Kidney (tissue), 22 donors: ENCODE measurements at places on chromosomes 16 and 17.

- DNase-seq, result no peak
Observed at GRCh38 chr16:8736123-8736668, 61.2 kb downstream of the TMEM186 start.

GRCh38 chr16:85420501-85421337, 192.4 kb upstream of the GSE1 start:
- peak; percentile 75 for DNase-seq

DNA sequence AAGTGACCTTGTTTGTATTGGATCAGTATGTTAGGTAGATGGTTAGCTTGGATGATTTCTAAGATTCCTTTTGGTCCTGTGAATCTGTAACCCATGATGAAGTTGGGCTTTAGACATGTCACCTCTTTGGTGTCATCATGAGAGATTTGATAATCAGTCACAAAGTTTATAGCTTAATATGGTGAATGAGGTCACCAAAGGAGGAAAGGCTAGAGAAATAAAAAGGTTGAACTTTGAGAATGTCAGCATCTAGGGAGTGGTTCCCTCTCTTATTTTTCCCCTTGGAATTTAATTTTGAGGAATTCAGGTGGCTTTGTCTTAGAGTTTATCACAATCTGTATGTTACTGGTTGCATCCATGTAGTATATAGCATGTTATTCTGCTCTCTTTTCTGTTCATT, 45.3 kb downstream of the NLK start:
- no peak for DNase-seq

DNA sequence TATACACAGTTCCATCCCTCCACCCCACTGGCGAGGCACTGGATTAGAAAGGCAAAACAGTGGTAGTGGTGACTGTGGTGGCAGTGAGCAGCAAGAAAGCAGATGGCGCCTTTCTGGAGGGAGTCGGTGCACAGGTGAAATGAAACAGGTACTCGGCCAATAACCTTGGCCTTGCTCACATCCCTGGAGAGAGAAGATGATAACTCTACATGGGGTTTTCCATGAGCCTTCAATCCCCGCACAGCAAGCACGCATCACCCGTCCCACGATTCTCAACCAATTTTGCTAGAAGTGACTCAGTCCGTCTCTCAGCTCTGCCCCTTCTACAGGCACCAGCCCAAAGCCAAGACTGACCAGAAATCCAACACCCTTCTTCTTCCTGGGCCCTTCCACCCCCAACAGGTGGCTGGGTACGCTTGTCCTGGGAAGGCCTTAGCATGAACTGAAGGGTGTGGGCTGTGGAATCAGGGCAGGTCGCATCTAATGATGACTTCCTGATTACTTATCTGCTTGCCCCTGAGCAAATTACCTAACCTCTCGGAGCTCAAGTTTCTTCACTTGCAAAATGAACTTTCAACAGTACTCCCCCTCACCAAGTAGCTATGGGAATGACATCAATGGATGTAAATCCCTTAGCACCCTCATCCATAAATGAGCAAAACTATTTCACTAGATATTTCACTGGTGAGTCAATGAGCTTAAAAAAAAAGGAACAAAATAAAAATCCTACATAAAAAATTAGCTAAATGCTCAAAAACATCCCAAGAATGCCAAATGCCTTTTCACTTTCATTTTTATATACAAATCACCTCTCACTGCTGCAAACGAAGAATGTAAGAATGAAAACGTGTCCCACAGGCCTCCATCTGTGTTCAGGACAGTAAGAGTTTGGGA, 18.0 kb downstream of the XPO6 start:
- DNase-seq, result peak; percentile 18

GRCh38 chr16:9081843-9082242, 9.6 kb upstream of the HAPSTR1 start:
- DNase-seq, result no peak

DNA sequence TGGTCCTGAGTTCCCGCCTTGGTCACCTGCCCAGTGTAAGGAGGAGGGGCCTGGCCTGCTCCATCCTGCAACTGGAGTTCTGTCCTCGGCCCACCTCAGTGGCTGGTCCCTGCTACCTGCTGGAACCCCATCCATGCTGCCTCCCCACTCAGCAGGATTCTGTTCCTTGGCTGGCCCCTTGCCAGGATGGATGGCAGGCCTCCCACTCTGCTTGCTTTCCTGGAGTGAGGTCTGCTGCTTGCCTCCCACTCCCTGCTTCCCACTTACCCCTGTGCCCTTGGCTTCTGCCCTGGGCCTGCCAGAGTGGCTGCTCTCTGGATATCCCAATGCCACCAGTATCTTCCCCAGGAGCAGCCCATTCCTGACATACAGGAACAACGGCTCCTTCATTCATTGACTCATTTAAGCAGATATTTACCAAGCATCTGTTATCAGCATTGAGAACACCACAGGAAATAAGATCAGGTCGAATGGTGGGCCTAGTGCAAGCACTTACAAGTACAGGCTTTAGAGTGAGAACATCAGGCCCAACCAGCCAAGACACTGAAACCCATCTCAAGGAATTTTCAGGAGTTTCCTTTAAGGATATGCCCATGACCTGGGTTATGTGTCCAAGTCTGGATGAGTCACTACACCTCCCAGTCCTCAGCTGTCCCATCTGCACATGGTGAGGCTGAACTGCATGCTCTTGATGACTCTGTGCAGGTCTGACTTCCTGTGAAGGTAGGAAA, 17.0 kb upstream of the RPRML start:
- no peak for DNase-seq

GRCh38 chr16:55494994-55495421, 13.9 kb upstream of the LPCAT2 start:
- peak; percentile 58 for DNase-seq

DNA sequence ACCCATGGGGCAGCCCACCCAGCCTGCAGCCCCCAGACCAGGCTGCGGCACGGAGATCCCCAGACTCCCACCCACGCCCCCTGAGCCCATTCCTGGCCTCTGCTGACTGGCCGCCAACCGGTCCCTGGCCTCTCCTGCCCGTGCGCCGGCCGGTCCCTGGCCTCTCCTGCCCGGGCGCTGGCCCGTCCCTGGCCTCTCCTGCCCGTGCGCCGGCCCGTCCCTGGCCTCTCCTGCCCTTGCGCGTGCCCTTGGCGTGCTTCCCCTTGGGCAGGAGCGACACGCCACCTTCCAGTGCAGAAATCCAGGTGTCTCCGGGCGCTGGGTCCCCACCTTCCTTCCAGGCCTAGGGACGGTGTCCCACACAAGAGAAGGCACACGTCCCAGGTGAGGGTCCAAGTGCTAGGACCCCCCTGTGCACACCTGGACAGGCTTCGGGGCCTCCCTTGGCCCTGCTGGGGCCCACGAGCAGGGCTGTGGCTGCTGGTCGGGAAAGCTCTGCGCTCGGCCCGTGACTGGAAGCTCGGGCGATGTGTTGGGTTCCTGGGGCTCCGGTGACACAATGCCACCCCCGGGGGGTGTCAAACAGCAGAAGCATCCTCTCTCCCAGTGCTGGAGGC, 21.4 kb upstream of the CACNA1H start:
- DNase-seq, result no peak

- DNase-seq, result no peak
Observed at GRCh38 chr17:57544401-57544800, 200.7 kb downstream of the CCDC182 start.

- DNase-seq, result no peak
Observed at GRCh38 chr16:8053437-8053836, 536.9 kb downstream of the TMEM114 start.

GRCh38 chr17:36722903-36723263, 121.5 kb downstream of the MRM1 start:
- no peak for DNase-seq

DNA sequence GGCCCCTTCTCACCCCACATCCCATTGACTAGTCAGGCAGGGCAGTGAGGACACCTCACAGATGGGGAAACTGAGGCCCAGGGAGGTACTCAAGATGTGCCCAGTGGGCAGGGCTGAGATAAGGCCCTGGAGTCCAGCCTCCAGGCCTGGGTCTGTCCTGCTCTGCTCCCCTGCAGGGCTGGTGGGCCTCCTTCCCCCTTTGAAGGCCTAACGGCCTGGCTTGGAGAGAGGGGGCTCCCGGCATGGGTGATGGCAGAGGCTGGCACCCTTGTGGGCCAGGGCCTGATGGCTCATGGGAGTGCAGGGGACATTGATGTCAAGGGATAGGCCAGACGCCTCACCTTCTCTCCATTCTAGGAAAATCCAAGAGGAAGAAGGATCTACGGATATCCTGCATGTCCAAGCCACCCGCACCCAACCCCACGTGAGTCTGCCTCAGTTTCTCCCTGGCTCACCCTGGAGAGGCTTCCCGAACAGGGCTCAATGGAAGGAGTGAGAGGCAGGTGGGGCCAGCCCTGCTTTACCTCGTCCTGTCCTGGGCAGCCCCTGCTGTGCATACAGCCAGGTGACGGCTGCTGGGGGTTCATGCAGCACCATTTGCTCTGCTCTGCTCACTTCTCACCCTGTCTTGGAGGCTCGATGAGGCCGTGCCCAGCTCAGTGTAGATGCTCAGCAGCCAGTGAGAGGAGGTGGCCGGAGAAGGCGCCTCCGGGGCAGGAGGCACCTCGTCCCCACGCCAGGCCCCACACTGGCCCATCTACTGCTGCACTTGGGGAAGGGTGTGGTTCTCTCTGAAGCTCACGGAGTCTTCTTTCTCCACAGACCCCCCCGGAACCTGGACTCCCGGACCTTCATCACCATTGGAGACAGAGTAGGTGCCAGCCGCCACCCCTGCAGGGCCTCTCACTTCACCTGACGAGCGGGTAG, 13.8 kb downstream of the MAP2K3 start:
- no peak for DNase-seq

GRCh38 chr17:44820631-44821212, 9.4 kb downstream of the GJC1 start:
- no peak for DNase-seq

DNA sequence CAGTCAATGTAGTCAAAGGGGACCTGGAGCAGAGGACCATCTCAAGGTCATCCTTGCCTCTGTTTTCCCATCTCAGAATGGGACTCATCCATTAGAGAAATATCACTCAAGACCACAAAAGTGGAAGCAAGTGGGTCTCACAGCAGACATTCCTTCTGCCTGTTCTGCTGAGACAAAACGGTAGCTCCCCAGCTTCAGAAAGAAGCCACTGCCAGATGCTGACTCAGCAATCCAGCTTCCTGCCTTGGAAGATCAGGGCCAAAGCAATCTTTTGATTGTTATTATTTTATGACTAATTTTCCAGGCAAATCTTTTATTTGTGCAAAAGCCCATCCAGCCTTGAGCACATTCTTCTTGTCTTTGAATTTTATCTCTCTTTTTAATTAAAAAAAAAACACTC, 86.8 kb downstream of the CCT6B start:
- DNase-seq, result peak; percentile 37

GRCh38 chr17:58327363-58328194, 1.0 kb downstream of the TSPOAP1 start:
- no peak for DNase-seq

GRCh38 chr16:57303910-57304168, 19.4 kb upstream of the PLLP start:
- DNase-seq, result no peak

- no peak for DNase-seq
Observed at GRCh38 chr17:3772764-3773163, 28.2 kb downstream of the ITGAE start.

DNA sequence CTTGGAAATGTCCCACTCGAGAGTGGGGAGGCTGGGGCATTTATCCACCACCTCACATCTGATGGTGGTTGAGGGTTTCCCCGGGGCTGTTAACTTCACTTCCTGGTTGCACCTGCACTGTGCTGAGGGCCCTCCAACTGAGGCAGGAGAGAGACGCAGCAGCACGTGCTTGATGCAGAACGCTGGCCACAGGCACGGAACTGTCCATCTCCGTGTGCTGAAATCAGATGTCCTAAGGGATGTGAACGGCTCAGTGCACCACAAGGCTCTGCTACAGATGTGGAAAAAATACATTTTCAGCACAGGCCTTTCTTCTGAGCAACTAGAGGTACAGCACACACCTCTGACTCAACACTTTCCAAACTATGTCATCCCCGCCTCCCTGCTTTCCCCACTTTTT, 114.8 kb upstream of the C16orf82 start:
- peak; percentile 61 for DNase-seq

- no peak for DNase-seq
Observed at GRCh38 chr17:42975265-42975664, 4.6 kb downstream of the PTGES3L start.

DNA sequence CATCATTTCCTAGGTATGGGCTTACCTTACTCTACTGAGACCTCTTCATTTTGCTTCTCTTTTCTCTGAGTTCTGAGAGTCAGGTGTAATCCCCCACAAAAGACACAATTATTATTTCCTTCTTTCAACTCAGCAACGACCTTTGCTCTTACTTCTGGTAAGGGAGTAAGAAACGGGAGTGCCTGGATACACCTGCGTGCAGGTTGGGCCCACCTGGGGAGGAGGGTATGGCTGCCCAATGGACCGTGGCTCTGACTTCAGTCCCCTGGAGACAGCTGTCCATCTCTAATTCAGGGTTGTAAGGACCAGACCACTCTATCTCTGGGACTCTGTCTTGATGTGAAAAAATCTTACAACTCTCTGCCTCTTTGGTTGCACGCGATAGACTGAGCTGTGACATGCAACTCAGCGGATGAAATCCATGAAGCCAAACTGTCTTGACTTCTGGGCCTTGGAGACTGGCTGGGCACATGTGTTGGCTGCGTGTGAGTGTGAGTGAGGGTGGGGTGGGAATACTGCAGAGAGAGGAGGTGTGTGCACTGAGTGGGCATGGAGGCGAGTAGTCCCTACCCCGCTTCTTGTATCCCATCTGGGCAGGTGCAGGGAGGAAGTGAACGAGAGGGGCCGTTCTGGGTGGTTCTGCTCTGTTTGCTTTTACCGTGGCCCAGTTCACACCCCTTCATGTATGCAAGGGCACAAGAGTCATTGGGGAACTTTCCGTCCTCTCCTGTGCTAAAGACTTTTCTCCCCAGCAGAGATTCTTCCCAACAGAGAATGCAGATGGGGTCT, 1.2 kb downstream of the TMEM238L start:
- peak; percentile 18 for DNase-seq

- DNase-seq, result no peak
Observed at GRCh38 chr17:80807882-80808281, 183.8 kb upstream of the CHMP6 start.

DNA sequence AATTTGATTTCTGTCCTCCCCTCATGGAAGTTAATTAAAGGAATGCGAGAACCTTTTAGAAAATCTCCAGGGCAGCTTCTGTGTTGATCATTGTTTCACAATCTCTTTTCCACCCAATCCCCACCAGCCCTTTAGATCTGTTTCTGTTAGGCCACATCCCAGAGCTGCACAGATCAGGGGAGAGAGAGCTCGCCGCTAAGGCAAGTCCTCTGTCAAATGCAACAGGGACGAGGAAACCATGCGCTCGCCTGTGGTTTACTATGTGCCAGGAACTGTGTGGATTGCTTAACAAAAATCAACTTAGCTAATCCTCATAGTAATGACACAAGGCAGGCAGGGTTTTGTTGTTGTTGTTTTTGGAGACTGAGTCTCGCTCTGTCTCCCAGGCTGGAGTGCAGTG, 115.4 kb downstream of the SALL1 start:
- no peak for DNase-seq

GRCh38 chr16:74232806-74233465, 63.7 kb upstream of the PSMD7 start:
- DNase-seq, result no peak

DNA sequence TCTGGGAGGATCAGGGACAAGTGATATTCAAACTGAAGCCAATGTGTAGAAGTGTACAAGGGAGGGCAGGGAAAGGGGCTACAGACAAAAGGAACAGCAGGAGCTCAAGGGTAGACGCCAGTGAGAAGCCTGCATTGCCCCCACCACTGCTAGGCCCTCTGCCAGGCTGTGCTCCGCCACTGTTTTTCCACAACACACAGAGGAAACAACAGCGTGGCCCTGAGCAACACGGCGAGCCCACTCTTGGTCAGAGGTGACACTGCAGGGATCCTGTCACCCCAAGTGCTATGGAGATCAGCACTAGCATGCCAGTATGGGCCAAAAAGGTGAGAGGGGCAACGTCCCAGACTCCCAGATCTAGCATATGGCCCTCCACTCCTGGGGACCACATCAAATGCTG, 23.4 kb downstream of the MYO18A start:
- DNase-seq, result no peak
